A549 treated with RU486 at 1 μM for 4 hours (cell line): ENCODE measurements at places on chromosomes 12 and 14. TPM values are rescaled to one million over a fixed set of nuclear protein-coding genes. Genes with fewer than 3 reads are reported as not detected.

The ATP5MC2 gene
- 599 to 698 TPM (median 687 TPM) in 5 replicates for total RNA-seq

The LBHD2 gene
- 0.14 TPM in 1 of 5 replicates, not detected in the others for total RNA-seq

The LRIG3 gene
- 5.1 to 7.2 TPM (median 6.0 TPM) in 5 replicates for total RNA-seq

The RIN3 gene
- 19.6 to 27.4 TPM (median 25.9 TPM) in 5 replicates for total RNA-seq

The CELA1 gene
- not detected in 5 replicates for total RNA-seq

The TOMM20L gene
- total RNA-seq, result not detected in 5 replicates

The VWF gene
- 0.06 to 0.42 TPM (median 0.15 TPM) in 5 replicates for total RNA-seq

The ESRRB gene
- 0.14 to 0.38 TPM (median 0.20 TPM) in 5 replicates for total RNA-seq

The NPC2 gene
- total RNA-seq, result 233 to 309 TPM (median 244 TPM) in 5 replicates

The SMARCD1 gene
- total RNA-seq, result 62.5 to 75.3 TPM (median 65.2 TPM) in 5 replicates

The TGM1 gene
- 0.53 to 1.1 TPM (median 1.0 TPM) in 5 replicates for total RNA-seq

The NCAPD2 gene
- 60.4 to 70.5 TPM (median 66.4 TPM) in 5 replicates for total RNA-seq

The SDR9C7 gene
- total RNA-seq, result not detected in 5 replicates

The ZDHHC17 gene
- total RNA-seq, result 9.4 to 17.4 TPM (median 9.7 TPM) in 5 replicates

The A2ML1 gene
- not detected in 5 replicates for total RNA-seq

The FAM186B gene
- total RNA-seq, result 0.08 to 0.27 TPM (median 0.16 TPM) in 5 replicates
